ENCODE measurements at places on chromosomes 16 and 17.

- DNase-seq = no peak
Measured at GRCh38 chr17:5580367-5580766, 3.9 kb downstream of the NLRP1 start.

GRCh38 chr16:75271441-75272096 is 20.1 kb upstream of the BCAR1 start:
- DNase-seq = no peak

GRCh38 chr16:11949527-11949926 is 7.7 kb upstream of the NPIPB2 start:
- DNase-seq = peak; percentile 64

- DNase-seq = no peak
Measured at GRCh38 chr16:66717776-66718175, 21.2 kb upstream of the CMTM4 start.

DNA sequence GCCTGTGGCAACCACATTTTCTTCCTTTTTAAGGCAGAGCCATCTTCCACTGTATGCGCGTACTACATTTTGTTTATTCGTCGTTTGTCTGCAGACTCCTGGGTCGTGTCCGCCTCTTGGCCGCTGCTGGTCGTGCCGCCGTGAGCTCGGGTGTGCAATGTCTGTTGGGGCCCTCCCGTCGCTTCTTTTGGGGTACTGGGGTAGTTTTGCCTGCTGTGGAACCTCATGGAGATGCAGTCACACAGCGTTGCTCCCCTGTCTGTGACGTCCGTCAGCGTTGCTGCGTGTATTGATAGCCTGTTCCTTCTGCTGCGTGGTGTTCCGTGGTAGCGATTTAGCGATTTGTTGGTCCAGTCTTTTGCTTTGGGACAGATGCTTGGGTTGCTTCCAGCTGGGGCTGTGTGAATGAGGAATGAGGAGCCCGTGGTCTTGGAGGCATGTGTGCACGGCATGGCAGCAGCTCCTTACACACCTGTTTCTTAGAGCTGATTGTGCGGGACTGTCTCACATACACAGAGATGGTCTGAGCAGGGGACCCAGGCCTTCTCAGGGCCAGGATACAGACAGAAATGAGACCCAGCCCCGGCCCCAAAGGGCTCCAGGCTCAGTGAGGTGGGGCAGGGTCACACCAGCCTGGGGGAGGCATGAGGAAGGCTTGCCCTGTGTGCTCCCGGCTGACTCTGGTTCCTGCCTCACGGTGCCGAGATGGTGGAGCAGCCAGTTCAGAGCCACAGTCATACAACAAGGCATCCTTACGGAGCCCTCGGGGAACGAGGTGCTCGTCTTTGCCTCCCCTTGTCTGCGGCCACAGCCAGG is 78.4 kb upstream of the GSE1 start:
- DNase-seq = no peak

DNA sequence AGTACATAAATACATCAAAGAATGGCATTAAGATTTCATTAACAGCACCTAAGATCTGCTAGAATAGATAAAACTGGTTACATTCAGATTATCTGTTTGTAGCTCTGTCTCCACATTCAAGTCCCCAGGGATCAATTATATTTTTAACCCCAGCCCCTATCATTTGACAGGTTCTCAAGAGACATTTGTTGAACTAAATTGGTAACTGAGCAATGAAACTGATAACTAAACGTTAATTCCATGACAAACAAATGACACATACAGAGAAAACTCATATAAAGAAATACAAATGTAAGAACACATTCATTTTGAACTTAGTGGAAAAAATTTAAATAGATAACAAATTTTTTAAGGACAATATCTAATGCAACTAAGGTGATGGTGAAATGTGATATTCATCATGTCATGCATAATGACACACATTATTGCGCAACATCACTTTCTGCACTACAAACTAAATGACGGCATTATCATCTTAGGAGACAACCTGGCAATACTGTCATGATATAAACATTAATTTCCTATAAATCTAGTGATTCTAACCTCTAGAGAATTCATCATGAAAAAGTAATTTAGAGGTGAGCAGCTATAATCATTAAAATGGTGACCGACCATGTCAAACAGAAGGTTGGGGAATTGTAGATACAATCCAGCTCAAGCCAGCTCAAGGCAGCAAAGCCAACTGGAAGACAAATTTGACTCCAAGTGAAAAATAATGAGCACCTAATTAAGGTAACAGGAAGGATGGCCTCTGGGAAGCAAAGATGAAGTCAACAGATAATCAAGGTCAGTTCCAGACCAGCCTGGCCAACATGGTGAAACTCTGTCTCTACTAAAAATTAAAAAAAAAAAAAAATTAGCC is 9.5 kb downstream of the ARHGAP17 start:
- DNase-seq = no peak

GRCh38 chr16:24671455-24671954 is 57.9 kb upstream of the TNRC6A start:
- DNase-seq = no peak

GRCh38 chr17:65009848-65010247 is 46.7 kb downstream of the GNA13 start:
- no peak for DNase-seq

DNA sequence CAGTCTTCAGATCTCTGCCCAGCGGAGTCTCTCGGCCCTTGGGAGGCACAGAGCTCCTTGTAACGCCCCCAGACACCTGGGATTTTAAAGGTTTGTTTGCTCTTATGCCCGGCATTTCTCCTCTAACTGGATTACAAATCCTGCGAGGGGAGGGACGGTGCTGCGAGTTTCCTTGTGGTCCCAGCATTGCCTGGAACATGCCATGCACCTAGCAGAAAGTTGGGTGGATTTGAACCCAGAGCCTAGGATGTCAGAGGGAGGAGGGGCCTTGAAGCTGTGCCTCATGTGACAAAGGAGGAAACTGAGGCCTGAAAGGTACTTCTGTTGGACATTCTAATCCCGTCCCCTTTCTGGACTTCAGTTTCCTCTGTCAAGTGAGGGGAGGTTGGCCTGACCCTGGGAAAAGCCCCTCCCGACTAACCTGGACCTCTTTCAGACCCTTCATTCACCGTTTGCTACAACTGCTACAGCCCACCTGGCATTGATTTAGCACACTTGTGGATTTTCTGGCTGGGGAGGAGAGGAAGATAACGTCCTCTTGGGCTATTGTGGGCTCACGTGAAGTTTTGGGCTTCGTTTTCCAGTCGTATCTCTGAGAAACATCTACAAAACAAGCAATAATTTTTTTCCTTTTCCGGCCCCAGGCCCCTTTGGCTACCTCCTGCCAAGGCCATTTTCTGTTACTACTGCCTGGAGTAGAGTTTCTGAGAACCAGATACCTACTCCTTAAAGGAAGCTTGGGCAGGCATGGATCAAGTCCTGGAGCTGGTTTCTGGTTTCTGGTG is 30.9 kb downstream of the MRC2 start:
- no peak for DNase-seq

DNA sequence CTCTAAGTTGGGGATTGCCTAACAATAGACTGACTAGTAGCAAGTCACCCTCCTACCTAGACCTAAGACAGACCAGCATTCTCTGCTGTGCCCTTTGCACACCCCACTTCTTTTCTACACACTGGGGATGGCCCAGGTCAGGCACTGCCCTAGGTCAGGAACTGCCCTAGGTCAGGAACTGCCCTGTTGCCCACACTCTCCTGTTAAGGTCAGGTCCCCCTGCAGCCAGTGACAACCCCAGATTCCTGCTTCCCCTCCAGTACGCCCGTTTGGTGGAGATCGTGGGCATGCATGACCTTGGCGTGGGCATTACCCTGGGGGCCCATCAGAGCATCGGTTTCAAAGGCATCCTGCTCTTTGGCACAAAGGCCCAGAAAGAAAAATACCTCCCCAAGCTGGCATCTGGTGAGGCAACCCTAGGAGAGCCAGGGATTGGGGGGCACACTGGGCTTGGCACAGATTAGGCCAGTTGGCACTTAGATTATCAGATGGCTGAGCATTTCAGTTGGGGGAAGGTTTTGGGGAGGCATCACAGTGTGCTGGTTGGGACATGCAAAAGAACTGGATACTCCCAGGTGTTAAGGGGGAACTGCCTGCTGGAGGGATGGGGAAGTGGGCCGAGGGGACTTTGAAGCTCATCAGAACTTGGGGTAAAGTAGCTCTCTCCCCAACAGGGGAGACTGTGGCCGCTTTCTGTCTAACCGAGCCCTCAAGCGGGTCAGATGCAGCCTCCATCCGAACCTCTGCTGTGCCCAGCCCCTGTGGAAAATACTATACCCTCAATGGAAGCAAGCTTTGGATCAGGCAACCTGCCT is 1.7 kb downstream of the ACADVL start:
- DNase-seq = no peak

GRCh38 chr17:5049314-5049841 is 14.2 kb upstream of the SLC52A1 start:
- DNase-seq = no peak

- DNase-seq = peak; percentile 44
Measured at GRCh38 chr16:8686031-8686621, 11.7 kb downstream of the ABAT start.

DNA sequence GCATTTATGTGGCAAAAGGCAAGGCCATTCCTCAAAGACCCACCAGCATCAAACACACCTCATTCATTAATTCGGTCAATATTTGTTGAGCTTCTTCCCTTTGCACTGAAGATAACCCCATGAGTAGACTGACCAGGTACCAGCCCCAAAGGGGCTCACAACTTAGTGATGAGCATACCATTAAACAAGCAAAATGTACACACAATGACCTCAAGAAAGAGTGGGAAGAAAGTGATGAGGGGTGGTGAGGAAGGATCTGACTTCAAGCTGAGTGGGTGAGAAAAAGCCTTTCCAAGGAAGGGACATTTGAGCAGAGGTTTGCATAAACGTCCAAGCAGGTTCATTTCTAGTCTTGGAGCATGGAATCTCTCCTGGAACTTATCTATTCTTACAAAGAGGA is 562.5 kb downstream of the TOX3 start:
- no peak for DNase-seq

DNA sequence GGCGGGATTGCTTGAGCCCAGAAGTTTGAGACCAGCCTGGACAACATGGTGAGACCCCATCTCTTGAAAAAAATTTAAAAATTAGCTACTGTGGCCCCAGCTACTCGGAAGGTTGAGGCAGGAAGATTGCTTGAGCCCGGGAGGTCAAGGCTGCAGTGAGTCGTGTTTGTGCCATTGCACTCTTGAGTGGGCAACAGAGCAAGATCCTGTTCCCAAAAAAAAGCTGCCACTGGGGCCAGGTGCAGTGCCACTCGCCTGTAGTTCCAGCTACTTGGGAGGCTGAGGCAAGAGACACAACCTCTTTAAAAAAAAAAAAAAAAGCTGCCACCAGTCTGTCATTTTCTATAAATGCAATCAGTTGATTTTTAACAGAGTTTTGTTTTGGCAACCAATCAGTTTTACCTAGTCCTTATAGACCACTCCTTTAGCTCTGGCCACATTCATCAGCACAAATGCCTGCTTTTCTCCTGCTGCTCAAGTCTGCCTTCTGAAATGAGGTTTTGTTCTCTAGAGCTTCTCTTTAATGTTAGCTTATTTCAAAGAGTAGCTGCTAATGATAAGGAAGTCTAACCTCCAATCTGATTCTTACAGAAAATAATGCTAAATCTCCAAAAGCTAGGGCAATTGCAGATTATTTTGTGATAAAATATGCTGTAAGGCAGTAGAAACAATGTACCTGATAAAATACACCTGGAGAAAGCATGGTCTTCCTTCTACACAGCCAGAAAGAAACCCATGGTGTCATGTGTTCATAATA is 64.8 kb downstream of the TUBD1 start:
- DNase-seq = no peak

DNA sequence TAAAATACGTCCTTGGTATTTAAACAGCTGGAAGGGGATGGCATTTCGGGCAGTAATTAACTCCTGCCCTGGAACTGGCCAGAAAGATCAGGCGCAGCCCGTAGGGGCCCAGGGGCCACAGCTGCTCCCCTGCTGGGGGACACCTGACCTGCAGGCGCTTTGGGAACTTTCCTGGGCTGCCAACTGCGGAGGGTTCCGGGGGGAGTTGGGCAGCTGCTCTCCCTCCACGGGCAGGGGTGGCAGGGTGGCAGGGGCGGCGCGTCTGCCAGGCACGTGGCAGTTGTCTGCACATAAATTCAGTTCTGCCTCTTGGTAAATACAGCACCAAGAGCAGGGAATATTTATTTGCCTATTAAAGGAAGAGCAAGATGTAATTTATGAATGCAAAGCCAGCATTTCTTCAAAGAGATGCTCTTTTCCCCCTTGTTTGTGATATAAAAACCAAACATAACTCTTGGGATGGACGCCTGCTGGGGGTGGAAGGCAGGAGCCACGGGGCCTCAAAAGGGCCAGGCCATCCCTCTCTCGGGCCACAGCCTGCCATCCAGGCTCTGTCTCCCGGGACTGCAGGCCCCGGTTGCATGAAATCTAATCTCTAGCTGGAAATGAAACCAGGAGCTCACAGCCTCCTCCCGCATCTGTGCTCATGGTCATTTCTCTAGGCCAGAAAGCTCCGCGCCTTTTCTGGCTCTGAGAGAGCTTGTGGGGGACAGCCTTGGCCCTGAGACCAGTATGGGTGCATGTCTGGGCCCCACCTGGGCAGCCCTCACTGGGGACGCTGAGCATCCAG is 29.9 kb upstream of the CHMP6 start:
- DNase-seq = peak; percentile 34

DNA sequence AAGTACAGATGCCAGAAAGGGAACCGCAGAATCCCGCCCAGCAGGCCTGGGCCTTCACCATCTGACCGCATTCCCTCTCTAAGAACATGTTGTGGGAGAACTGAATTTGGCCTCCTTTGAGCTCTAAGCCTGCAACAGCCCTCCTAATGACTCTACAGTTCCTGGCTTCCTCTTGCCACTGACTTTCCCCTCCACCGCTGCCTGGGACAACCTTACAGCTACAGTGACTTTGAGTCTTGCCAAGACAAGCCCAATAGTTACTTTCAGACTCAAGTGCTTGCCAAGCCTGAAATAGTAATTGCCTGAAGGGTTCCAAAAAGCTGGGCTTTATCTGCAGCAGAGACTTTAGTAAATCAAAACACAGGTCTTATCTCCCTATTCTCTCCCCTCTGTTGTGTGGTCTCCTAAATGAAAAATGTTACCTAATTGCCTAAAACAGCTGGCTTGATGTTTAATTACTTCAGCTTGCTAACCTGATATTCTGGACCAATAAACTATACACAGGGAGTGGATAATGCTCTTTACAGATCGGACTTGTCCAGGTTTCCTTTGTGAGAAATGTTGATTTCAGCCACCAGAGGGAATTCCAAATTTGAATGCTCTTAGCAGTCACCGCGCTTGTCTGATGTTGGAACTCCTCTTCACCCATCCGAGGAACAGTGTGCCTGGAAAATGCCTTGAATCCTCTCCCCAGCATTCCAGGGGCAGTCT is 85.1 kb upstream of the TBX2 start:
- DNase-seq = no peak

DNA sequence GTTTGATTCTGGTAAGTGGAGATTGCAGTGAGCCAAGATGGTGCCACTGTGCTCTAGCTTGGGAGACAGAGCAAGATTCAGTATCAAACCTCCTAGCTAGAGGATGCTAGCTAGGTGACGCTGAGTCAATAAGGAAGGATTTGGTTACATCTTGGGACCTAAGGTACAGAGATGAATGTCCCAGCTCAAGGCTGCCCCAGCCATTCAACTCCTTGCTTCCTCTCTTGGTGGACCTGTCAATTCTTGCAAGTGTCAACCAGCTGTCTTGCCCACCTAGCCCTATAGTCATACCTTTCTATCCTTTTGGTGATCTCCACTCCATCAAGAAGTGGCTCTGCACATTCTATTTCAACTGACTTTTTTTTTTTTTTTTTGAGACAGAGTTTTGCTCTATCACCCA is 1.4 kb upstream of the MILR1 start:
- no peak for DNase-seq
